Hematopoietic multipotent progenitor cell treated with erythropoietin and hydrocortisone succinate and interleukin-3 and kit ligand, for 15 days (in vitro differentiated cells): ENCODE measurements at places on chromosomes 6 and 20.

GRCh38 chr6:71496018-71496721, 207.6 kb downstream of the OGFRL1 start:
- no peak for DNase-seq

DNA sequence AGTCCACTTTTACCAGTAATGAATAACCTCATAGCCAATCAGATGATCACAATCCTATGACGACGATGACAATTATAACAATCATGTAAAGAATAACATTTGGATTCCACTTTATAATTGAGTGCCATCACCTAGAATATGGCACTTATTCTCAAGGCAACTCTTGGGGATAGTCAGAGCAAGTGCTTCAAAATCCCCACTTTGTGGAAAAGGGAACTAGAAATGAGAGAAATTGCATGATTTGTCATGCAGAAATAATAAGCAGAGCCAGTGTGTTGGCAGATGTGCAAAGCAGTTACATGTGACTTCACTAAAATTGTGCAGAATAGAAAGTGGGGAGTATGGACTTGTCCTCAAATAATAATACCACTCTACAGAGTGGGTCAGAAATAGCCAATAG, 41.3 kb downstream of the FRK start:
- no peak for DNase-seq

DNA sequence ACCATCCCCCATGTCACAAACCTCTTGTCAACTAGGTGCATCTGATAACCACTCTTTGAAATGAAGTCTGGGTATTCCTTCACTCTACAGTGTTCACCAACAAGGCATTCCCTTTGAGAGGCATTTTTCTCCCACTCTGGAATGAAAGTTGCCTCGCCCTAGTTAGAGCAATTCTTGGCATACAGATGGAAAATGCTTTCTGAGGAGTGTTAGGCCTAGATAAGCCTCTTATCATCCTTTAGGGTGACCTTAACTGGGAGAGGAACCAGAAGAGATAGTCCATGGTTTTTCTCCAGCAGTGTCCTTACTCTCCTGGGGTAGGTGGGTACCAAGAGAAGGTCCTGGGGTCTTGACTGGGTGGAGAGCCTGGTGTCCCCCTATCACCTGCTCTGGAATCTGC, 14.8 kb downstream of the CLIC5 start:
- DNase-seq = peak; percentile 6

- DNase-seq = no peak
Observed at GRCh38 chr6:90072935-90073464, 178.7 kb downstream of the GJA10 start.

DNA sequence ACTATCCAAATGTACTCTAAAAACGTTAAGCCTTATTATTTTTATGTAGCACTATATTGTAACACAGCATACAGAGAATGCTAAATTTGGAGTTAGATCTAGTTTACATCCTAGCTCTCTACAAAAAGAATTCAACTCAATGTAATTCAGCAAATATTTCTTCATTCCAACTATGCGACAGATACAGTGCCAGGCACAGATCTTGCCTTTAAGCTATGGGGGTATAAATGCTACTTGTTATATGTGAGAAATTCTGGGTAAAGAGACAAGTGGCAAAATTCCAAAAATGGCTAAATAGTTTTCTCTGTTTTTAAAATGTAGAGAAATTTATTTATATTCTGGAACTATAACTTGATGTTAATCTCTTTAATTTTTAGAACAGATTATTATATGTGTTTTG, 63.2 kb downstream of the SEL1L2 start:
- no peak for DNase-seq

- no peak for DNase-seq
Observed at GRCh38 chr6:106124437-106125430, 38.6 kb downstream of the PRDM1 start.

GRCh38 chr6:894274-894673, 201.3 kb upstream of the EXOC2 start:
- no peak for DNase-seq
